ENCODE measurements at places on chromosomes 3 and 15. TPM values are rescaled to one million over a fixed set of nuclear protein-coding genes. Genes with fewer than 3 reads are reported as not detected.

The KNL1 gene
- 0.90 TPM for total RNA-seq

DNA sequence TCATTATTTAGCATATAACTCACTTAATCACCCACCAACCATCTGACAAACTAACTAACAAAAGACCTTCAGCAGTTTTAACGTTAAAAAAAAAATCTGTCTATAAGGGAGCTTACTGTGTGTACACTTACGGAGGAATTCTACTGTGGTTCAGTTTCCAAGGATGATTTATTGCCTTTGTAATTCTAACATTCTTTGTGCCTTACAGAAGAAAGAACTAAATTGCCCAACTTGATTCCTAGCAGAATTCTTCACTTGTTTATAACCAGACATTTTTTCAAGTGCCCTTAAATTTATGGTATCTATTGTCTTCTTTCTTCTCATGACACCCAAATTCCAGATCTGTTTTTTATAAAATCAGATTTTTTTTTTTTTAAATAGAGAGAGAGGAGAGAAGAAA lies 119.7 kb upstream of the IGSF10 start:
- no peak overlapping the region for H3K4me3 ChIP-seq
- no peak for DNase-seq
- no peaks in the 10 kb centered on the region for H3K36me3 ChIP-seq
- H3K4me1 ChIP-seq, result no peaks in the 10 kb centered on the region
- H3K27ac ChIP-seq, result no peak overlapping the region
- no peaks in the 10 kb centered on the region for H3K27me3 ChIP-seq

DNA sequence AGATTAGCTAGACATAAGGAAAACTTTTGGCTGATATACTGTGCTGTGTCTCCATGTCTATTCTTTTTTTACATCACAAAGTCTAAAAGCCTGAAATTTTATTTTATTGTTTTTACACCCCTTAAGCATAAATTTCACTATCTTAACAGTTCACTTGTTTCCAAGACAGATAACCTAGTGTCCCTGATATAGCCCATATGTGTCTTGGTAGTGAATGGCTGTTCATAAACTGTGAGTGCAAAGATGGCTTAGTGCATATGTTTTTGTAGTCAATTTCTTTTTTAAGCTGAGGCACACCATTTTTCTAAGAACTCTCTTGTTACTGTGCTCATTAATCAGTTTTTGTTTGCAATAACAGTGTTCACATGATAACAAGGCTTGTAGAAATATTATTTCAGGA lies 381.1 kb downstream of the OXSM start:
- no peaks in the 10 kb centered on the region for H3K27me3 ChIP-seq
- H3K27ac ChIP-seq, result no peak overlapping the region
- H3K4me1 ChIP-seq, result no peaks in the 10 kb centered on the region
- H3K4me3 ChIP-seq, result no peak overlapping the region

DNA sequence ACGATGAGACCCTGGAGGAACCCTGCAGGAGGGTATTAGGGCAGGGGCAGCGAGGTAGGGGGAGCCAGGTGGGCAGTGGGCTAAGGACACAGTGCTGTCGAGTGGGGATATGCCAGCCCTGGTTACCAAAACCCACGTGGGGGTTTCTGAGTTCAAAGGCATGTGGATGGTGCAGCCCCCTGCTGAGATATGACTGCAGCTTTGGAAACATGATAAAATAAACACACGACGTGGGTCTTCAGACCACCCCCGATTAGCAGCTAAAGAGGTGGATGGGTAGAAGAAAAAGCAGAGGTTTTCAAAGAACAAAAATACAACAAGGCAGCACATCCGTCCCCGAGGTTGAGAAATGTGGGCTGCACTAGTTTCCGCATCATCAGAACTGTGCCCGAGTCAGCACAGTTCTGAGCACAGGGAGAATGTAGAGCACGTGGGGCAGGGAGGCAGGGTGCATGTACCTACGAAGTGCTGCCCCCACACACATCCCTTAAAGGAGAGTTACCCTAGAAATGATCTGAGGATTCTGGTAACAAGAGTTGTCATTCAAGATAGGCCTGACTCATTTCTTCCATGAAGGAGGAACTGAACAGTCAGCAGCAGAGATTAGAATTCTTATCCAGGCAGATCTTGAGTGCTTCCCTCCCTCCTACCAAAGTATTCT lies 121.3 kb downstream of the RPLP1 start:
- H3K36me3 ChIP-seq, result no peaks in the 10 kb centered on the region
- H3K4me1 ChIP-seq, result peaks cover 19% of the 10 kb centered on the region
- H3K4me3 ChIP-seq, result no peak overlapping the region

GRCh38 chr3:40078590-40078989 lies 230.9 kb upstream of the EIF1B start:
- H3K36me3 ChIP-seq, result no peaks in the 10 kb centered on the region
- no peaks in the 10 kb centered on the region for H3K4me1 ChIP-seq
- no peaks in the 10 kb centered on the region for H3K27me3 ChIP-seq
- no peak overlapping the region for H3K27ac ChIP-seq
- no peak for DNase-seq
- no peak overlapping the region for H3K4me3 ChIP-seq

The ZNF501 gene
- 2.5 TPM for total RNA-seq

DNA sequence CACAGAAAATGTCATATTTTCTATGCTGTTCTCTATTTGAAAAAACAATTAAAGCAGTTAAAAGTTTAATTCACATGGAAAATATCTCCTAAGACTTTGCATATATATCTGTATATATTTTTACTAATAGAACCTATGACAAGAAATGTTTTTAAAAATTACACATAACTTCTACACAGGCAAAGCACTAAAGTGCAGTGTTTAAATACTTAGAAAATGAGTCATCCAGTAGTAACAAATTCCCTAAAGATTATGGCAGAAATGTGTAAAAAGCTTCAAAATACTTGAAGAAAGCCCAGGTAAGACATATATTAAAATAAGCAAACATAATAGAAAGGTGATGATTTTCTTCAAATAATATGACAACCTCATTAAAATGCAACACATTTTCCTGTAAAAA lies 236.6 kb downstream of the TBC1D5 start:
- H3K27me3 ChIP-seq, result no peaks in the 10 kb centered on the region
- H3K27ac ChIP-seq, result no peak overlapping the region
- DNase-seq, result no peak
- no peaks in the 10 kb centered on the region for H3K36me3 ChIP-seq

DNA sequence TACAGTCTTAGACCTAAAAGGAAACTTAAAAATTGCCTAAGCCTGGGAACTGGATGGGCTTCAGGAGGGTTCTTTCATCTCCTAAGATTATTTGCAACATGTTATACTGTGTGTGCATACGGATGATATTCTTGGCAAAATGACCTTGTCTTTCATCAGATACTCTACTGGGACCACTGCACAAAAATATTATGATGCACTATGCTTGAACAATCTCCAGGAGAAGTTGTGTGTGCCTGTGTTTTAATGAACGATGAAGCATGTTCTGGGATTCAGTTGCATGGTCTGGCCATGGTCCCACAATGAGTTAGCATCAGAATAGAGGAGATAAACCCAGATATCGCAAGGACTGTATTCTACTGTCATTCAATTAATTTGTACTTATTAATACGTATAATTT lies 68.7 kb downstream of the GAP43 start:
- no peaks in the 10 kb centered on the region for H3K4me1 ChIP-seq
- no peak overlapping the region for H3K27ac ChIP-seq
- no peaks in the 10 kb centered on the region for H3K36me3 ChIP-seq
- no peak overlapping the region for H3K4me3 ChIP-seq
- no peaks in the 10 kb centered on the region for H3K27me3 ChIP-seq
- DNase-seq, result no peak

GRCh38 chr3:25583343-25583742 lies 81.4 kb downstream of the TOP2B start:
- DNase-seq, result no peak
- no peaks in the 10 kb centered on the region for H3K4me1 ChIP-seq
- H3K27me3 ChIP-seq, result no peaks in the 10 kb centered on the region
- H3K36me3 ChIP-seq, result no peaks in the 10 kb centered on the region
- H3K27ac ChIP-seq, result no peak overlapping the region

The LMAN1L gene
- total RNA-seq, result not detected

DNA sequence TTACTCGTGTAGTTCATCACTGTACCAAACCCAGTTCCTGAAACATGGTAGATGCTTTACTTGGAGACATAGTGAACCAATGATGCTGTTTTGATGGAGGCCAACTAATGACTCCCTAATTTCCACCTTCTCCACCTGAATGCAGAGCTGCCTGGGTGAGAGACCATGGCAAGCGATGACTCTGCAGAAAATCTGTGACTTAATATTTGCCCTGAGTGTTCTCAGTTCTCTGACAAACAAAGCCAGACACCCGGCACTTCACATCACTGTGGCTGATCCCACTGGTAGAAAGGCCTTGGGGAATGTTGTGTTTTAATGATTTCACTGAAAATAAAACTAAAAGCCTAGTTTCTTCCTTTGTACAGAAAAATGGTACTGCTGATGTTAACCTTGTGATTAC lies 39.5 kb upstream of the UBE3A start:
- no peaks in the 10 kb centered on the region for H3K27me3 ChIP-seq
- DNase-seq, result no peak
- no peaks in the 10 kb centered on the region for H3K36me3 ChIP-seq
- no peak overlapping the region for H3K4me3 ChIP-seq

DNA sequence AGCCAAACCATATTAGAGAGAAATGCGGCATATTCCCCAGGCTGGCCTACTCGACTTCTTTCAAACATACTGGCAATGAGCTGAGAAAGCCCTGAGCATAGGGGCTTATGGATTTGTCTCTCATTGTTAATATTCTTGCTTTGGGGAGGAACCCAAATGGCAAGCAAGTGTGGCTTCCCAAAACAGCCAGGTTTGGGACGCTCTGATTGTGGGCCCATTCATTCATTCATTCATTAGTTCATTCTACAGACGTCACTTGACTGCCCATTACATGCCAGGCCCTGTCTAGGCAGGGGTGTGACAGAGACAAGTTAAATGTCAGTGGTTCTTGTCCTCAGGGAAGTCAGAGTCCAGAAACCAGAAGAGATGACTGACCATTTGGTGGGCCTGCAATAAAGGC lies 77.4 kb upstream of the THBS1 start:
- H3K36me3 ChIP-seq, result no peaks in the 10 kb centered on the region
- H3K27ac ChIP-seq, result no peak overlapping the region
- H3K27me3 ChIP-seq, result no peaks in the 10 kb centered on the region
- no peaks in the 10 kb centered on the region for H3K4me1 ChIP-seq
- H3K4me3 ChIP-seq, result no peak overlapping the region
- DNase-seq, result no peak

GRCh38 chr15:55917881-55918296 lies 75.5 kb downstream of the NEDD4 start:
- H3K4me1 ChIP-seq, result no peaks in the 10 kb centered on the region
- H3K27ac ChIP-seq, result no peak overlapping the region
- DNase-seq, result no peak
- H3K4me3 ChIP-seq, result no peak overlapping the region

GRCh38 chr3:148227534-148227933 lies 470.2 kb upstream of the AGTR1 start:
- no peak overlapping the region for H3K4me3 ChIP-seq
- DNase-seq, result no peak
- no peak overlapping the region for H3K27ac ChIP-seq
- H3K27me3 ChIP-seq, result no peaks in the 10 kb centered on the region

DNA sequence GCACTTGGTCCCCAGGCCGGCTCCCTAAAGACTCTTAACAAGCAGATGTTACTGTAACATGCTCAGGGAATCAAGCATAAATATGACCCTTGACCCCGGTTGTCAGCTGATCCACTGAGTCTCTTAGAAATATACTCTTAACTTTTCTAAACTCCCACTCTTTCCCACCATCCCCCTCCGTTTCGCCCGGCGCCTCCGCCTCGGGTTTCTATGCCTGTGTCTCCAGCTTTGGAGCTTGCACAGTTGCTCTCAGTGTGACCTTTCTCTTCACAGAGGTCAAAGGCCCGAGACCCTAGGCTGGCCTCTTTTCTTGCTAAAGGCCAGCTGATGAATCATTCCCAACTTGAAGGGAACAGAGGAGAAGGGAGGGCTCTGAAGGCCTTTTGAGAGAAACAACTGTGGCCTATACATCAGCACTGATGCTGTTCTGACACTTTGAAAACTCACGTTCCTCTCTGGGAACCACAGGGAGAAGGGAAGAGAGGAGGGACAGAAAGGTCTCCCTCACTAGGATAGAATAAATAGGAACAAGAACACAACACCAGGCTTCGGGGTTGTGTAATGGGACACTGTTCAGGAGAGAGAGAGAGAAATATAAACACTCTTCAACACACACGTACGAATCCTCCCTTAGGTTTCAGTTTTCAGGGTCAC lies 484.5 kb upstream of the NR2F2 start:
- no peak overlapping the region for H3K4me3 ChIP-seq
- DNase-seq, result no peak
- H3K27ac ChIP-seq, result no peak overlapping the region
- H3K36me3 ChIP-seq, result no peaks in the 10 kb centered on the region
- no peaks in the 10 kb centered on the region for H3K4me1 ChIP-seq

The ASB14 gene
- total RNA-seq, result not detected

DNA sequence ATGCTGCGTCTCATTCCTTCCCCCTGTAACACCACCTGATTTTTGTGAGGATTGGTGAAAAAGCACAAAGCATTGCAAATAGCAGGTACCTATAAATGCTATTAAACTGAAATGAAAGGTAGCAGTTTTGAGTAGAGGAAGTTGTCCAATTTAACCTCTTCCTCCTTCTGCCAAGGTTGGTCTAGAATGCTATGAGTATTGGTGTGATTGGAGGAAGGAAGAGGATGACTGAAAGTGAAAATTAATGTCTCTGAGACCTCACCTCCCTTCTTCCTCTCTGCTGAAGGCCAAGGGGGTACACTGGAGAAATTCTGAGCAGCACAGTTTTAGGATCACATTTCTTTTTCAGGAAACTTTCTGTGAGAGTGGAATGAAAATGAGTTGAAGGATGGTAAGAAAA lies 94.4 kb downstream of the DTWD1 start:
- no peaks in the 10 kb centered on the region for H3K27me3 ChIP-seq
- DNase-seq, result no peak
- no peaks in the 10 kb centered on the region for H3K36me3 ChIP-seq
- H3K4me3 ChIP-seq, result no peak overlapping the region

The TMEM42 gene
- total RNA-seq, result 6.5 TPM

- H3K27me3 ChIP-seq, result no peaks in the 10 kb centered on the region
- H3K27ac ChIP-seq, result no peak overlapping the region
- H3K4me1 ChIP-seq, result no peaks in the 10 kb centered on the region
- no peak overlapping the region for H3K4me3 ChIP-seq
Measured at GRCh38 chr3:185655426-185656320, 69.6 kb downstream of the SENP2 start.

DNA sequence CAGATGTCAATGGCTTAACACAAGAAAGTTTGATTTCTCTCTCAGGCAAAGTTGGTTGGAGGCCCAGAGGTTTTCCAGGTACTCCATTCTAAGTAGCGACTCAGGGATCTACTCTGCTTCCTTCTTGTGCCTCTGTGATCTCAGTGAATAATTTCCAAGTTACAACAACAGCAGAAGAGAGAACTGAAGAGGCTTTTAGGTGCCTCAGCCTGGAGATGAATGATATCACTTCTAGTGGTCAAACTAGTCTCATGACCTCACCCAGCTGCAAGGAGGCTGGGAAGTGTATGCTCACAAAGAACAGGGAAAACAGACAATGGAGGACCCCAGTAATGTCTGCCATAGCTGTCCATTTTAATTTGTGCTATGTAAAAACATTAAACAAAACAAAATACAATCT lies 4.6 kb upstream of the PRICKLE2 start:
- H3K27ac ChIP-seq, result no peak overlapping the region
- H3K4me1 ChIP-seq, result no peaks in the 10 kb centered on the region
